ENCODE measurements at places on chromosomes 3 and 15. TPM values are rescaled to one million over a fixed set of nuclear protein-coding genes. Genes with fewer than 3 reads are reported as not detected.

ZNF502 gene
- 3.8 TPM for total RNA-seq

LIPC gene
- 0.57 TPM for total RNA-seq

DNA sequence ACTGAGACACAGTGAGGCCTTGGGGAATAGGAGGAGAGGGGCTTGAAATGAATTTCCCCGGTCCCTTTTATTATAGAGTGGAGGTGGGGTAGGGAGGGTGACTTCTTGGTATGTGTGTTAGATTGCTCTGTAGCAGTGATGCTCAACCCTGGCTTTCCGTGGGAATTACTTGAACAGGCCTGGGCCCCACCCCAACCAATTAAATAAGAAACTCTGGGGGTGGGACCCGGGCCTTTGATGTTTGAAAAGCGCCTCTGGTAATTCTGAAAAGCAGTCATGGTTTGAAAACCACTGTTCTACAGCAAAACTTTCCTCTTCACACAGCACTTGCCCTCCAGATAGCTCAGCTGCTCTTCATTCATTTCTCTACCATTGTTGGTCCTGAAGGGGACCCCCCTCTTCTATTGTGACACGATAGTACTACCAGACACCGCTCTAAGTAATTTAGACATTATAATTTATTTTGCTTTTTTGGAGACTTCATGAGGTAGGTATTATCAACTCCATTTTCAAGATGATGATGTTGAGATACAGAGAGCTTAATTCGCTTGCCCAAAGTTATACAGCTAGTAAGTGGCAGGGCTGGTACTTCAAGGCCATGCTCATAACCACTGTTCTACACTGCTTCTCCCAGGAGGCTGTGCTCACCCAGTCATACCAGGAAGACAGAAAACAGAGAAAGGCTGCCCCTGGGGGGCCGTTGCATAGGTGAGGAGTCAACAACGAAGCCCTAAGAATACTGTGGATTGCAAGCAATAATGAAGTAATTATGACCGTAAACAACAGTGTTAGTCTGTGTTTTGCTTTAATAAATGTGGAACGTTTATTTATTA lies 176.2 kb downstream of the PEX5L start:
- no peak for DNase-seq
- H3K36me3 ChIP-seq: no peaks in the 10 kb centered on the region
- no peaks in the 10 kb centered on the region for H3K27me3 ChIP-seq
- no peak overlapping the region for H3K4me3 ChIP-seq

DNA sequence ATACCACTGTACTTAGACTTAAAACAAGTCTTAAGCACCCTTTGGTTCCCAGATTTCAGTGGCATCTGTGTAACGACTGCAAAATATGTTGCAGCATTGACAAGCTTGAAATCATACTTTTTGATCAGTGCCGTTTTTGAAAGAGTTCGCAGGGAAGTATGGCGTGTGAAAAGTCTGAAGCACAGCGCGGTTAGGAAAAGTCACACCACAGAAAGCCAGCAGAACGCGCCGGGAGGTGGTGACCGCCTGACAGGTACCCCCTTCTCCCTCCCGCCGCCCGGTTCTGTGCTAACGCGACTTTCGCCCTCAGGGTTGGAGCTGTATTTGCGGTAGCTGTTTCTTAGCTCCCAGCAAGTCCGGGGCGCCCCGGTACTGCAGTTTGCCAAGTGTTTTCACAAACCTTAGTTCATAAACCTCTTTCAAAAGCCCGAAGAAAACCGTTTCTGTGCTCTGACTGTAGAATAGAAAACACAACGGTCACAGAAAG lies 481 bp upstream of the CRYBG3 start:
- H3K27ac ChIP-seq: peak overlapping the region; percentile 97
- H3K4me3 ChIP-seq: peak overlapping the region; percentile 98
- peaks cover 15% of the 10 kb centered on the region for H3K4me1 ChIP-seq
- H3K27me3 ChIP-seq: no peaks in the 10 kb centered on the region
- DNase-seq: no peak

DNA sequence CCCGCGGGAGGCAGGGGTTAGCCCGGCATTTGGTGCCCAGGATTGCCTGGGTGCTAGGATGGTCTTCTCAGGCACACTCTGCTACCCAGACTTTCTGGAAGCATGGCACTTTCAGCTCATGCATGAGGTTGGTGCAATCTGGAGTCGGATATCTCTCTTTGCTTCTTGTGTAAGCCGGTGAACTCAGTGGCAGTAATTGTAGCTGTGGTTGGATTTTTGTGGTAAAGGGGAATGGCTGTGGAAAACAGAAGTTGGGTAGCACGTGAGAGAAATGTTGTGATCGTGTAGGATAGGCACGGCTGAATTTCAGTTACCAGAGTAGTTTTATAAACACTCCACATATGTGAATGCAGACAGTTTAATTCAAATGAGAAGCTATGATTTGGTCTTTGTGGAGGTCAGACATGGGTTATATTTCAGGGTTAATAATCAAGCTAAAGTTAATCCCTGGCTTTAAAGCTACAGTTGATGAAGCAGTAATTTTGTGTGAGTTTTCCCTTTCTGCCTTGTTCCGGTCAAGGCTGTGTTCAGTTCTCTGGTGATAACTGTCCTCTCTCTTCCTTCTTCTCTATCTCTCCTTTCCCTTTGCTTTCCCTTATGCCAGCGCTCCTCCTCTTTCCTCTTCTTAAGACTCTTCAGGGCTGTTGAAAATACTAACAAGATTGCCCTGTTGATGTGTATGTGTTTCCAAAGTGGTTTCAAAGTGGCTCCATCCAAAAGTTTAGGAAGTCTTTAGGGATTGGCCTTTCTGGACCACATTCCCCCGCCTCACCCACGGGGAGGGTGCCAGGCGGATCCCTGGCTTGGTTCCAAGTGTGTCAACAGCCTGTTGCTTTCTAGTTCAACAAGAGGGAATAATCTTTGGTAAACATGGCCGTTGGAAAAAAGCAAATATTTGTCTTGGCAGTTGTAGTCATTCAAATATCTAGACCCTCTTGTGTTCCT lies 404.6 kb upstream of the C2CD4B start:
- peaks cover 5% of the 10 kb centered on the region for H3K4me1 ChIP-seq
- no peaks in the 10 kb centered on the region for H3K27me3 ChIP-seq
- H3K36me3 ChIP-seq: no peaks in the 10 kb centered on the region
- no peak overlapping the region for H3K27ac ChIP-seq

DNA sequence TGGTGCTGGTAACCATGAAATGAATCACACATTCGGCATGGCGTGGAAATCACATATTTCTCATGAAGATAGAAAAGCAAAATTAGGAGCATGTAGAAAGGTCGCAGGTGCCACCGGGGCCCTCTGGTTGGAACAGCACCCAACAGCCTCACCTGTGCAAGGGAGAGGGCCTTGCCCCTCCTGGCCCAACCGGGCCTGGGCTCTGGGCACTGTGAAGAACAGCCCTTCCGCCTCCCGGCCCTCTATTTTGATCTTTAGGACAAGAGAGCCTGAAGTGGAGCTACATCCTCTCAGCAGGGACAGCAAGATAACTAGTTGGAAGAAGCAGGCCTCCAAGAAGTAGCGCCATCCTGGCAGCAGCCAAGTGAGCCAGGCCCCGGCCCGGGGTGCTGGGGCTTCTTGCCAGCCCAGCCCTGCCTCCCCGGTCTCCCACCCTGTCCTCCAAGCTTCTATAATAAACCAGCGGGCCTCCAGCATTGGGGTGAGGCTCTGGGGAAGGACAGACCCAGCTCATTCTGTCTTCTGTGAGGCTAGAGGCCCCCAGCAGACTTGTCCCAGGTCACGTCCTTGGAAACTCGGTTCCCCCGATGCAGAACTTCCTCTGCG lies 46.1 kb upstream of the FGD5 start:
- no peaks in the 10 kb centered on the region for H3K27me3 ChIP-seq
- H3K36me3 ChIP-seq: no peaks in the 10 kb centered on the region
- no peaks in the 10 kb centered on the region for H3K4me1 ChIP-seq
- H3K27ac ChIP-seq: no peak overlapping the region
- no peak overlapping the region for H3K4me3 ChIP-seq

GRCh38 chr15:96106628-96107027 lies 223.9 kb upstream of the NR2F2 start:
- no peak overlapping the region for H3K4me3 ChIP-seq
- no peak for DNase-seq
- H3K4me1 ChIP-seq: no peaks in the 10 kb centered on the region
- no peaks in the 10 kb centered on the region for H3K36me3 ChIP-seq

GRCh38 chr3:117853923-117854668 lies 1144.5 kb downstream of the TUSC7 start:
- no peak overlapping the region for H3K4me3 ChIP-seq
- DNase-seq: no peak
- H3K27ac ChIP-seq: no peak overlapping the region
- no peaks in the 10 kb centered on the region for H3K36me3 ChIP-seq
- peaks cover 4% of the 10 kb centered on the region for H3K4me1 ChIP-seq

GRCh38 chr15:77436822-77437221 lies 16.1 kb downstream of the HMG20A start:
- no peaks in the 10 kb centered on the region for H3K4me1 ChIP-seq
- no peaks in the 10 kb centered on the region for H3K27me3 ChIP-seq
- H3K27ac ChIP-seq: no peak overlapping the region
- no peak for DNase-seq
- no peak overlapping the region for H3K4me3 ChIP-seq

GRCh38 chr3:12440927-12441714 lies 43.2 kb upstream of the TSEN2 start:
- H3K4me1 ChIP-seq: no peaks in the 10 kb centered on the region
- peak; percentile 96 for DNase-seq
- H3K36me3 ChIP-seq: no peaks in the 10 kb centered on the region
- H3K27ac ChIP-seq: no peak overlapping the region
- no peak overlapping the region for H3K4me3 ChIP-seq

Measured in lung (tissue), 17 donors.